ENCODE measurements at places on chromosomes 13 and 19. TPM values are rescaled to one million over a fixed set of nuclear protein-coding genes. Genes with fewer than 3 reads are reported as not detected.

DNA sequence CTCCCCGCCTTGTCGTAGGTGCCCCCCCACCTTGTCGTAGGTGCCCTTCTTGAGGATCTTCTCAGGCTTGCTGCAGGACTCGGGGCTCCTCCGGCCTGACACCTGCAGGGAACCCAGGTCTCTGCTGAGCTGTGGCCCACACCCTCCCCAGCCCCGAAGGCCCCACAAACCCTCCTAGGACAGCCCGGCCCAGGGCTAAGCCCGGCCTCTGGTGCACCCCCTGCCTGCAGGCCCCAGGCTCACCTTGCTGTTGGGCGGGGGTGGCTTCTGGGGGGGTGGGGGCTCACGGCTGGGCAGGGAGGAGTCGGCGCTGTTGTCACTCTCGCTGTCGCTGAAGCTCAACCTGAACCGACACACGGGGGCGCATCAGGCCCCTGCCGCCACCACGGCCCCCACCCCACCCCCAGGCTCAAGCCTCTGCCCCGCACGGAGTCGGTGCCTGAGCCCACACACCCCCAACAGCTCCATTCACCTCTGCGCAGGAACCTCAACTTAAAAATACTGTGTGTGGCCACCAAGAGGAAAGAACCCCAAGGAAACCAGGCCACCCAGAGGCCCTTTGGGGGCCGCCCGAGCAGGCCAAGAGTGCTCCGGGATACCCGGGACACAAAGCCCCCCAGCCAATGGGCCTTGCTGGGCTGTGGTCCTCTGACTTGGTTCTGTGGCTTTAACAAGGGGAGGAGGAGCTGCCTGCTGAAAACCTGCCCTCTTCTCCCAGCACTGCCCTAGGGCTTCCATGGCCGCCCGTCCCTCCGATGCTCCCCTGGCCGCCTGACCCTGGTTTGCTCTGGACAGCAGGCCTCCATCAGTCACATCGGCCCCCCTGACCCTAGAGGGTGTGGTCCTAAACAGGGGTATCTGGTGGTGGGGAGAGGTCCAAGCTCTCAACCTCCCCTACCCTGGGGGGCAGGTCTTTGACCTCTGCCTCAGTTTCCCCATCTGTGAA, 65.8 kb downstream of the MLLT1 start:
- H3K27me3 ChIP-seq: no peaks in the 10 kb centered on the region
- no peak overlapping the region for H3K27ac ChIP-seq
- H3K36me3 ChIP-seq: peaks cover 62% of the 10 kb centered on the region
- no peak for DNase-seq
- peaks cover 20% of the 10 kb centered on the region for H3K4me1 ChIP-seq

Gene ZNF345
- 6.3 TPM for total RNA-seq

DNA sequence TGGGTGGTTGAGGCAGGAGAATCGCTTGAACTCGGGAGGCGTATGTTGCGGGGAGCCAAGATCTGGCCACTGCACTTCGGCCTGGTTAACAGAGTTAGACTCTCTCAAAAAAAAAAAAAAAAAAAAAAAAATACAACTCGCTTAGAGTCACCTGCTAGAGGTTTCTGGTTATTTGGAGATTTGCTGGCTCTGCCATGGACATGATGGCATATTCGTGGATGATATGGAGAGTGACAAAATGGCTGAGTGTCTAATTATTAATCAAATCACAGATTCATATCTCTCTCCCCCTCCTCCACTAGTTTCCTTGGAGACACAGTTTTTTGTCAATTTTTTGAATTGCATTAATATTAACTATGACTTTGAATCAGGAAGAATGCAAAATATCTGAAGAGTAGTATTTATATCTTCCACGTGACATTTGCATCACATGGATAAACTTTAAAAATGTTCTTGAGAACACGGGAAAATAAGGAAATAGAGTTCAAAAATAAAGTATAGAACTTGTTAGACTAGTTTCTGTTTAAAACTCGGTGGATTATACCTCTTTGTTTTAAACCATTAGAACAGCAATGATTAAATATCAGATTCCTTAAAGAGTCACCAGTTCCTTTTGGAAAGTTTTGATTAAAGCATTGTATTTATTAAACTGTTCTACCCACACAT, 47.8 kb downstream of the KLF5 start:
- H3K27ac ChIP-seq: no peak overlapping the region
- no peaks in the 10 kb centered on the region for H3K36me3 ChIP-seq
- no peak for DNase-seq
- no peaks in the 10 kb centered on the region for H3K4me1 ChIP-seq
- H3K27me3 ChIP-seq: no peaks in the 10 kb centered on the region

Gene ZNF91
- 37.2 TPM for total RNA-seq

DNA sequence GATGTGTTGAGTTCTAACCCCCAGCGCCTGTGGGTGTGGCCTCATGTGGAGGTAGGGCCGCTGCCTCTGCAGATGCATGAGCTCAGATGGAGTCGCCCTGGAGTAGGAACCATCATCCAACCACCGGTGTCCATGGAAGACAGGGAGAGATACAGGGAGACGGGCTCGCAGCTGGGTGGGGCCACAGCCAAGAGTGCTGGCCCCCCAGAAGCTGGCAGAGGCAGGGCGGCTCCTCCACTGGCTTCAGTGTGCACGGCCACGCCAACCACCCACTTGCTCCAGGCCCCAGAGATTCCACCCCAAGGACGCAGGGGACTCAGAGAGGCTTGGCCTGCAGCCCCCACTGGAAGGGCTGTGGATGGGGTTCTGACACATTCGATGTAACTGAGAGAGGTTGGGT, 5.4 kb upstream of the MCF2L start:
- no peak overlapping the region for H3K27ac ChIP-seq
- no peaks in the 10 kb centered on the region for H3K36me3 ChIP-seq
- H3K27me3 ChIP-seq: no peaks in the 10 kb centered on the region
- H3K4me1 ChIP-seq: peaks cover 7% of the 10 kb centered on the region
- no peak for DNase-seq

Gene PABPC3
- total RNA-seq: not detected

Gene PEAK3
- 2.7 TPM for total RNA-seq

DNA sequence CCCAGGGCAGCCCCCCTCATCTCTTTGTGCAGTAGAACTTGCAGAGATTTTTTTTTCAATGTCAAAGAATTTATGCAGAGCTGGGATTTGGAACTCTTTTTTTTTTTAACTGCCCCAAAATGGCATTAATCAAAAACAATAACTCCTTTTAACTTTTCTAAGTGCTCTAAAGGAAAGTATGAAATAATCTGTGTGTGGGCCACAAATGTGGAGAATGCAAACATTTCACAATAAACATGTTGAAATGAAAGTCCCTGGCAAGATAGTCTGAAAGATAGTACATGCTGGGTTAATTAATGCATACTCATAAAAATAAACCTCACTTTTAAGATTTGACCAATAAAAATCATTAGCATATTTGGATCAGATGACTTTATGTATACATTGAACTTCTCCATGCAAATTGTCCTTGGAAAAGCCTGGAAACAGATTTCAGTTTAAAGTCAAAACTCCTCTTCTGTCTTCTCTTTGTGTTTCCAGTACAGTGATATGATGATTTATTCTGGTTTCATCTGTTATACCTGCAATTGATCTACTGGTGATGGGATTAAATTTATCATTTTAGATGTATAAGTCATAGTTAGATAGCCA, 30.5 kb upstream of the ZNF536 start:
- H3K27me3 ChIP-seq: no peaks in the 10 kb centered on the region
- H3K27ac ChIP-seq: no peak overlapping the region
- H3K4me3 ChIP-seq: no peak overlapping the region

GRCh38 chr19:10988380-10988779, 27.6 kb downstream of the SMARCA4 start:
- no peak for DNase-seq
- no peak overlapping the region for H3K4me3 ChIP-seq
- no peaks in the 10 kb centered on the region for H3K27me3 ChIP-seq
- no peaks in the 10 kb centered on the region for H3K4me1 ChIP-seq

DNA sequence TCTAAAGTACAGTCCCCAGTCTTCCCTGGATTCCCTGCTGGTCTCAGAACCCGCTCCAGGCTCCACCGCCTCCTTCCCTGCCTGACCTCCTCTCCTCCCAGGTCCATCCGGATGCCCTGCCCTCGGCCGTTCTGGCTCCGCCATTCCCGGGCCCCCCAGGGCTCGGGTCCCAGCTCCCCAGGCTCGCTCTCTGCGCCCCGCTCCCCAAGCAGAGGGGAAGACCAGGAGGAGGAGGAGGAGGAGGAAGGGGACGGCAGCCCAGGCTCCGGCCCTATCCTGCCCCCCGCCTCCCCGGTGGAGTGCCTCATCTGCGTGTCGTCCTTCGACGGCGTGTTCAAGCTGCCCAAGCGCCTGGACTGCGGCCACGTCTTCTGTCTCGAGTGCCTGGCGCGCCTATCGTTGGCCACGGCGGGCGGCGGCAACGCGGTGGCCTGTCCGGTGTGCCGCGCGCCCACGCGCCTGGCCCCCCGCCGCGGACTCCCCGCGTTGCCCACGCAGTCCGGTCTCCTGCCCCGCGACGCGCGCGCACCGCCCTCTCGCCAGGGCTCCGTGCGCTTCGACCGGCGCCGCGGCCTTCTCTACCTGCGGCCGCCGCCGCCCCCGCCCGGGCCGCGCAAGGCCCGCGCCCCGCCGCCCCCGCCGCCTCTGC, 647 bp downstream of the RNF225 start:
- peak overlapping the region; percentile 18 for H3K4me3 ChIP-seq
- DNase-seq: peak; percentile 86
- H3K4me1 ChIP-seq: peaks cover 20% of the 10 kb centered on the region
- H3K27ac ChIP-seq: no peak overlapping the region

DNA sequence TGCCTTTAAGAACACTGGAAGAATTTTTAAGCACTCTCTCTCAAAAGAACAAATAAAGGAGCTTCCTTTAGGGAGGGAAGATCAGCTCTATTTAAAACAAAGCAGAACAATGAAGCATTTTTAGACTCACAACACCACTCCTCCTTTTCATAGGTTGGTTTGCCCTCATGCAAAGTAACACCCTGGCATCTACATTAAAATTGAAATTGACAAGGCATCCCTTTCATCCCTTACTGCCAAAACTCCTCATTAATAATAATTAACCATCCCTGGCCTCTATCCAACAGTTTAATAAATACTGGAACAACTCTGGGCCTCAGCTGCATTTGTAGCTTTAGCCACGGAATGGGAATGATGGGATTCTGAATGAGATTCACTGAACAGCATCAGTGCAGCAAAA, 929.1 kb downstream of the PCDH9 start:
- no peak overlapping the region for H3K27ac ChIP-seq
- H3K27me3 ChIP-seq: no peaks in the 10 kb centered on the region
- H3K36me3 ChIP-seq: no peaks in the 10 kb centered on the region
